ENCODE measurements at places on chromosomes 2 and 18.

- no peak for DNase-seq
These were observed 3.9 kb downstream of the BOD1L2 start for GRCh38 chr18:57150828-57151227.

- peak; percentile 92 for DNase-seq
These were observed 70.6 kb downstream of the CERS6 start for GRCh38 chr2:168526641-168527040.

- DNase-seq = no peak
These were observed 51.4 kb downstream of the SLC8A1 start for GRCh38 chr2:40400336-40400953.

DNA sequence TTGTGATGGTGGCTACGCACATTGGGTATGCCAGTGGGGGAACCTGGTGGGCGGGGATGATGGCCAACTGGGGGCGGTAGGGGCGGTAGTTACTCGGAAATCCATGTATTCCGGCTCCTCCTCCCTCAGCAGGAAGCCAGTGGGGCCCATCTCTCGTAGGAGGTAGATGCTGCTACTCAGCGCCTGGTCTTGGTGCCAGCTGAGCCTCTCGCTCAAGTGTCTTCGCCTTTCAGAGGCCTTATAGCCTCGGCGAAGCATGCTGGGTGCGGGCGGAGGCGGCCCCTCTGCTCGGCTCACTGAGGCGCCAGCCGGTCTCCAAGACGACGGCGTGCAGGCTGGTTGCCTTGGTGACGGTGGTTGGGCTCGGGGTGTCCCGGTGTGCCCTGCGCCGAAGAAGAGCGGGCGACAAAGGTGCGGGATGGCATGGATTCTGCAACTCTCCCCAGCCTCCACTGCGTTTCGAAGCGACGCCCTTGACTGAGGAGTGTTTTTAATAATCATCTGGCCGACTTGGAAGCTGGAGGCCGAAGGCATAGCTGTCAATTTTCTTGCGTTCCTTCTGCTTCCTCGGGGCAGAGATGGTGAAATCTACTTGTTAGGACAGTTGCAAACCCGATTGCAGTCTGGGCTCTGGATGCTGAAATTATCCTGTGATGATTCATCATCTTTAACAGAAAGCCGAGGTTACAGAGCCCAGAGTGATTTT, at the start of gene ZSWIM2:
Gene ZSWIM2, minus strand, starts transcription at position 298 of the 706 bp plus-strand sequence. Its CDS starts 40 bp downstream, at position 258.
- DNase-seq = peak; percentile 76

DNA sequence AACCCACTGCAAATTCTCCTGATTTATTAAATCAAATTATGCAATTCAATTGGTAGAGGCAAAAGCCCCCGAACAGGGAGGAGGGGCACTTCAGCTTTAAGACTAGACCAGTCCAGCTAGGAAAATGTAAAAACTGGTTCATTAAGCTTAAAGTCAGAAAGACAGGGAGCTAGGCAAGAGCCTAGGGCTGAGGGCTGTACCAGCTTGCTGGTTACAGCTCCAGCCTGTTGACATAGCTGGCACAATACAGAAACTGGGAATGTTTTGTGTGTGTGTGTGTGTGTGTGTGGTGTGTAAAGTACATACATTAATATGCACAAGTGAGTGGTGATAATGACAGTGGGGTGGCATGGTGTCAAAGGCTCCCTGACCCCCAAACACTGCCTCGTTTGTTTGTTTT, 307.0 kb upstream of the CELF4 start:
- DNase-seq = no peak

DNA sequence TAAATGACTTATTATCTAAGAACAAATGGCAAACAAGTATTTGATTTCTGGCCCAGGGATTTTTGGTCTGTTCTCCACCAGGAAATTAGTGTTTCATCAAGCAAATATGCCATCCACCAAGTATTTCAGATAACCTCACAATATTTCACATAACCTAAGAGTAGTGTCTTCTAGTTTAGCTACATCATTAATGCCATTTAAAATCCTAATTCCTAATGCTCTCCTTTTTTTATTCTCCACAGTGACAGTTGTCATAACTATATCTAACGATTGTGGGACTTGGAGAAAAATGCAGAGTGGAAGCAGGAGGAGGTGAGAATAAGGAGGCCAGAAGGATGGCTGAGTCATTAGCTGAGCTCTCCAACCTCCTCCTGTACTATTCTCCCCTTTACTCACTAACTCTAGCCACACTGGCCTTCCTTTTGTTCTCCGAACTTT, 58.5 kb upstream of the CTLA4 start:
- no peak for DNase-seq

DNA sequence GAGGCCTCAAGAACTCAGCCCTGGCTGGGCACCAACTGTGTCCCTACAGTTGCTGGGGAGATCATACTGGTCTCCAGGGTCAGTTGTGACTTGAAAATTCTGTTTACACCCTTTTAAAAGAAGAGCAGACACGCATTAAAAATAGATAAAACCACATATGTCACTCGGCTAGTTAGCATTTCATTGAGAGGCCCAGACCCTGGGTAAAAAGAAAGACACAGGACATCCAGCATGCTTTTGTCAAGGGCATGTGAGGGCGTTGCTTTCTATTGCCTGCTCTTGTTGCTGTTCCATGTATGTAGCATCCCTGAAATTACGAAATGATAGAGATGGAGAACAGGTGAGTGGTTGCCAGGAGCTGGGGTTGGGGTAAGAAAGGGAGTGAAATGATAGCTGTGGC, 94.3 kb downstream of the SEPTIN10 start:
- no peak for DNase-seq

- peak; percentile 63 for DNase-seq
These were observed 1027.7 kb downstream of the TMEM182 start for GRCh38 chr2:103789381-103790095.

GRCh38 chr2:188966728-188967440, 7.3 kb upstream of the COL3A1 start:
- no peak for DNase-seq

DNA sequence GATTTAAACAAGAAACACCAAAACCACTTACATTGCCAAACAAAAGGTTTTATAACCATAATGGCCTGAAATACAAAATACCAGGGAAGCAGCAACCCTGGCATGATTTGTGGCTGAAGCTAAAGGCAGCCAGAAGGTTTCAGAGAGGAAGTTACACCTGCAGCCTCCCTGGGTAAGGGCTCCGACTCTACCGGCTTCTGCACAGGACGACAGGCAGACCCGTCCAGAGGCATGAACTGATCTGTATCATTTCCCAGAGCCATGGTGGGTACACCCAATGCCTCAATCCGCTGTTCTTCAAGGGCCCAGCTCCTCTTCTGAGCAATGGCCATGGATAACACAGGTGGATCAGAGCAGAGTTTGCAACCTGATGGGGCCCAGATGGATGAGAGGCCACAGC, 71.6 kb downstream of the PXDN start:
- DNase-seq = no peak

DNA sequence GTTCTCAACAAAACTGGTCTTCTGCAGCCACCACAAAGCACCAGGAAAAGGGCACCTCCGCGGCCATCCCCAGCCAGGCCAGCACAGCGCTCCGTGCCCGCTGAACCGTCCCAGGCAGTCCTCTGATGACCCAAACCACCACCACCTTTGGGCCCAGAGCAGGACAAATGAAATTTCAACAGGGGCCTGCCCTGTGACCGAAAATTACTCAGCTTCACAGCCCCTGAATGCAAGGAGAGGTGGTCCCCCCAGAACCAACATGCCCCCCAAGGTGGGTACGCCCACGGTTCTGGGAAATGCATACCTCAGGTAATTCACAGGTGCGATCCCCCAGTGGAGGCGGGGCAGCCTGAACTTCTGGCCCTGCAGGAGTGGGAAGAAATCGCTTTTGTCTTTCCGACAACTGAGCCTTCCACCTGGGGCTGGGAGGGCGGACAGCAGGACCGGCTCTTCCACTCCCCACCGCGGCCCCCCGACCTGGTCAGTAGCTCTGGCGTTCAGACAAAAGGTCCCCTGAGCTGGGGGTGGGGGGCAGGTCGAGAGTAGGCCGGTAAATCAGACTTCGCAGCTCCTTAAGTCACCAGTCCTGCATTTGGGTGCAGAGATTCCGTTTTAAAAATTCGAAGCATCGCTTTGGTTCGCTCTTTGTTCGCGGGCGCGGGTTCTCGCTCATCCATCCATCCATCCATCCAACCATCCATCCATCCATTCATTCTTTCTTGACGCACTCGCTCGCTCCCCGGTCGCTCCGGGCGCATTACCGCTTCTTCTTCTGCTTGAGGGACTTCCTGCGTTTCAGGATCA, 1.4 kb downstream of the ARL4C start:
- no peak for DNase-seq

GRCh38 chr2:168731616-168732015, 70.8 kb upstream of the NOSTRIN start:
- DNase-seq = no peak

DNA sequence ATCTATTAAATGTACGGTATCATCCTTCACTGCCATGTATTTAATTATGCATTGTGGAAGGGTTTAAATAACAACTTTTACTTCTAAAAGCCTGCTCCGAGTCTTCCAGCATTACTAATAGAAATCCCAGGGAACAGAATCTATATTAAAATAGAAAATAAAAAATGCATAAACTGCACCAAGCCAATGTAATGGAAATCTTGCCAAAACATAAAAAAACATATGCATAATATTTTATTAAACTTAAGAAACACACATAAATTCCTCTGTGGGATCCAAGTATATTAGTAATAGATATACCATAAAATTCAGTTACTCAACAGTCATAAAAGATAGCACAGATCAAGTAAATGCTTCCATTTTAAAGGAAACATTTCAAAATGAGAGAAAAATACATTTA, 175.6 kb downstream of the TDRD15 start:
- no peak for DNase-seq

DNA sequence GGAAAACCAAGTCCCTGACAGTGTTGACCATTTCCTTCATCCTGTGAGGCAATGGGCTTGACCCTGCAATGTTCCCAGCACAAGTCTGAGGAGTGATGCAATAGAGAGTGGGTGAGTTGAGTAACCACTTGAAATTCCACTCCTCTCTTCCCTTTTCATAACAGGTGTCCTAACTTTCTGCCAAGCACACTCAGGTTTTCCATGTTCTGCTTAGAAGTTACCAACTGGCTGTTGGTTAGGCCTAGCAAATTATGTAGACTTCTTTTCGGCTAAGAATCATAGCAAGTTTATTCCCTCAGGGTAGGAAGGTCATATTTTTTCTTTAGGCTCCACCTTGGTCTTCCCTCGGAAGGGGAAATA, 11.5 kb downstream of the GNLY start:
- no peak for DNase-seq

- no peak for DNase-seq
These were observed 1.6 kb upstream of the ARHGEF33 start for GRCh38 chr2:38887902-38888554.

DNA sequence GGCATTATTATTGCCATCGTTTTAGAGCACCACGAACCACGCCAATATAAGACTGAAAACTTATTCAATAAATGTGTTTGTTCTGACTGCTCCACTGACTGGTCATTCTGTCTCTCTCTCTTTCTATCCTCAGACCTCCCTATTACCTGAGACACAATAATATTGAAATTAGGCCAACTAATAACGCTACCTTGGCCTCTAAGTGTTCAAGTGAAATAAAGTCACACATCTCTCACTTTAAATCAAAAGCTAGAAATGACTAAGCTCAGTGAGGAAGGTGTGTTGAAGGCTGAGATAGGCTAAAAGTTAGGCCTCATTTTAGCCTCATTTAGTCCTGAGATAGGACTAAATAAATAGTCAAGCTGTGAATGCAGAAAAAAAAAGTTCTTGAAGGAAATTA, 38.8 kb downstream of the G6PC2 start:
- no peak for DNase-seq

DNA sequence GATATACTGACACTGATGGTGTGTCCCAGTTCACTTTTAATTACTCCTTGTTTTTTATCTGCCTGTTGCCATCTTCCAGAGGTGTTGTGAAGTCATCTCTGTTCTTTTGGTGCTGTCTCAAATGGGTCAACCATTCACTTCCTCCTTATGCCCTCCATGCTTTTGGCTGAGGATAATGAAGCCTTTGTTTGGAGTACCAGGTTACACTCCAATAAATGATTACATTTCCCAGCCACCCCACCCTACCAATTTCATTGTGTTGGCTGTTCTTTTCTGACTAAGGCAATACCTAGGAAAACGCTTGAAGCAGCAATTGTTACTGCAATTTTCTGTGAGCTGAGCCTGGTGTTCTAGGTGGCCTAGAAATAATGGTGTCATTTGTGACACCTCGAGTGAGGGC, 29.8 kb upstream of the ACTG2 start:
- no peak for DNase-seq

GRCh38 chr2:226583715-226584114, 215.9 kb downstream of the IRS1 start:
- DNase-seq = no peak

- DNase-seq = no peak
These were observed 40.0 kb downstream of the PKDCC start for GRCh38 chr2:42087857-42088195.

GRCh38 chr2:128199141-128199540, 108.1 kb downstream of the UGGT1 start:
- no peak for DNase-seq

- DNase-seq = peak; percentile 68
These were observed 2.9 kb downstream of the TGOLN2 start for GRCh38 chr2:85324639-85325465.

GRCh38 chr2:7084601-7085000, 167.4 kb downstream of the RNF144A start:
- DNase-seq = no peak

GRCh38 chr2:52414561-52415295, 1352.9 kb upstream of the CHAC2 start:
- DNase-seq = no peak

DNA sequence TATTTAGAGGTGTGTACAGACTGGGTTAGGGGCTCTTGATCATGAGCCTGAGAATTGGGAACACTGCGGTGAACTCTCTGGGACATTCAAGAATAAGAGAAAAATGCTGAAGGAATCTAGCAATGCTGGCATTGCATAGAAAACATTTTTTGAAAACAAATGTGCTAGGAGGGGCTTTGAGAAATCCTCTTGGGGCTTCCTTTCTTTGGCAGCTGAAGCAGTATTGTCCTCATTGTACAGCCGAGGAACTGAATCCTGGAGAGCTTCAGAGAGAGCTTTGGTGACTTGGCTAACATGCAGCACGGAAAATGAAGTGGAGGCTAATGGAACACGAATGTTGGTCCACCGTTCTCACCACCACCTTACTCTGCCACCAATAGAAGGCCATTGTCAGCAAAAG, 107.3 kb upstream of the EFEMP1 start:
- DNase-seq = no peak

- DNase-seq = no peak
These were observed 50.8 kb downstream of the FAM228A start for GRCh38 chr2:24225499-24226242.
